Activated CD8-positive, alpha-beta memory T cell treated with anti-CD3 and anti-CD28 coated beads, Interleukin-2, amount 10 ng/mL, durations not matched to agents 7 days and 5 days (primary cell): ENCODE measurements at places on chromosomes 3 and 15.

- DNase-seq, result no peak
Measured at GRCh38 chr3:71201939-71202338, 381.6 kb downstream of the FOXP1 start.

- DNase-seq, result no peak
Measured at GRCh38 chr15:58731756-58732535, 17.6 kb downstream of the ADAM10 start.

GRCh38 chr15:96538491-96538890 lies 208.0 kb downstream of the NR2F2 start:
- DNase-seq, result no peak

GRCh38 chr3:106013971-106014370 lies 145.2 kb upstream of the CBLB start:
- no peak for DNase-seq

GRCh38 chr3:41464858-41465257 lies 265.6 kb downstream of the CTNNB1 start:
- no peak for DNase-seq

GRCh38 chr3:8579943-8580342 lies 64.7 kb downstream of the SSUH2 start:
- no peak for DNase-seq

GRCh38 chr3:138947495-138948121 lies 591 bp downstream of the FOXL2NB start:
- no peak for DNase-seq

DNA sequence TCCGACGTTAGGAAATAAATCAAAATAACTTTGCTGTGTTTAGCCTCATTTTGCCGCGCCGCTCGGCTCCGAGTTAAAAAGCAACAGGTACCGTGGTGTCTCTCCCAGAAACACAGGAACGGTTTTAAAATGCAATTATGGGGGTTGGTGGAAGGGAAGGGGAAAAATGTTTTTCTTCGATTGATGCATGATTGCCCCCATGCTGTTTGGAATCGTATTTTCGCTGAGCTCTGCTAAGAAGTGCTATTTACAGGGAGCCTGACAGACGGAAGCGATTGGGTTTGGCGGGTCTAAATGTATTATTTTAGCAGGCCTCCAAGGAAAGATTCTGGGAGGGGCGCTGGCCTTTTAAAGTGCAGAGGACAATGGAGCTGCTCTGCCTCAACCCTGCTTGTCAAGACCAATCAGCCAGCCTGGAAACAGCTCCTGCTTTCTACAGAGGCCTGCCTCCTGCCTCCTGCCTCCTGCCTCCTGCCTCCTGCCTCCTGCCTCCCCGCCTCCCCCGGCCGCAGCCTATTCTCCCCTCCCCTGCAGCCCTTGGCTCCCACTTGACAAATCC lies 156.7 kb upstream of the TLE3 start:
- no peak for DNase-seq

DNA sequence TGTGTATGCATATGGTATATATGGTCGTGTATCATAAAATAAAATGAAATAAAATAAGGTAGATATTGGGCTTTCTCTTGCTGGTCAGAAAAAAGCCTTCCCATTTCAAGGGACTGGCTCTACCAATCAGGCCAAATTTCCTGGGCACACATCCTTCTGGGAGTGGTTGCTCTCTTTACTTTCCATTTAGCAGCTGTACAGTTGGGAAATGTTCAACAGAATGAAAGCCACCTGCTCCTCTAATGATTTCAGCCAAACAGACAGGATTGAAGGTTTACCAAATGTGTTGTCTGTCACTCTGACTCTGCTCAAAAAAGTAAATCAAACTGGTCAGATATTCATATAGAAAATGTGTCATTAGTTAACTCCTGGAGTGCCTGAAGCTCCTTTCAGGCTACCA lies 380.4 kb downstream of the ROBO2 start:
- DNase-seq, result no peak

DNA sequence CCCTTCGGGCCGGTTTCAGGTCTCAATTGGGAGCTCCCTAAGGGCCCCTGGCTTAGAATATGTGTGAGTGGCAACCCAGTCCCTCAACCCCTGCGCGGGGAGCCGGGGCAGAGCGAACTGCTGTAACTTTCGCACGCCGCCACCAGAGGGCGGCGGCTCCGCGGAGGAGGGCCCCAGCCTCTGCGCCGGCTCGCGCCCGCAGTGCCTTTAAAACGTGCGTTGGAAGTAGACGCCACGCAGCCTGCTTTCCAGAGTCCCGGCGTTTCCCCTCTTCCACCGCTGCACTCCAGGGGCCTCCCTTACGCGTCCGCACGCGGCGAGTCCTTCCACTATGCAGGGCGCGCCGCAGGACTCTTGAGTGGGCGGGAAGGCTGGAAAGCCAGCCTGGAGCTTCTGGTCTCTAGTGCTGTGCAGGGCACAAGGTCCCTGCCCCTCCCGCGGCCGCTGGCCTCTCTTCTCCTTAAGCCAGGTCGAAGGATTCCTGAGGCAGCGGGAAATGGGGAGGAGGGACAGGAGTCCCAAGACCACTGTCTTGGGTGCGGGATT lies 23.7 kb upstream of the RNU6-1 start:
- DNase-seq, result peak; percentile 74

GRCh38 chr3:179186426-179186825 lies 38.3 kb downstream of the PIK3CA start:
- no peak for DNase-seq

DNA sequence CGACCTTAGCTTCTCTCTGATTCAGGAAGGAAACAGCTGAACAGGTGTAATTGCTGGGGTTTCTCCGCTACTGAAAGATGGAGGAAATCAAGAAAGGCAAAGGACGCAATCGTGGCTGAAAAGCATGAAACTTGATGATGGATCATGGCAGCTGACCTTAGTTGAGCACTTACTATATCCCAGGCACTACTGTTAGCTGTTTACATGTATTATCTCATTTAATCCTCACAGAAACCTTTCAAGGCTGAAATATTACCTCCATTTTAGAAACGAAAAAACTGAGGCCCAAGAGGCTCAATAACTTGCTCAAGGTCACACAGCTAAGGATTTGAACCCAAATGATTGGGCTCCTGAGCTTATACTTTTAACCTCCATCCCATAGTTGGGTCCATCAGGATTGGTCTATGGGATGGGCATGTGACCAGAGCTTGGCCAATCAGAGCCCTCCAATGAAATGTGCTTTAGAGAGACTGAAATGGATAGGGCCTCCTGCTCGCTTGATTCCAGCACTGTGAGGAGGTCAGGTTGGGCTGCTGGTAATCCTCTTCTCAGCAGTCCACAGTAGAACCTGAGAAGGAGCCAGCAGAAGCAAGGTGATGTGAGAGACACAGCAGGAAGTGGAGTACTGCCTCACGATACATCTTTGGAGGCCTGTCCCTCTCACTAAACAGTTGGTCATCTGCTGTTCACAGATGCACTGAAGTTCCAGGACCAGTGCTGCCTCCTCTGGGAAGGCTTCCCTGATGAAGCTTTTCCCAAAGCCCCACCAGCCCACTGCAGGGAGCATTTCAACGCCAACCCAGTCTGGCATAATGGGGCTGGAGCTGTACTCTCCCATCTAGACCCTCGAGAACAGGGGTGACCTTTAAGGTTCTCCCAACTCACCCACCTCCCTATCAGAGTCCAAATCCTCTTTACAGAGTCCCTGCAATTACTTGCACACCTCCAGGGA lies 10.4 kb downstream of the CLN6 start:
- no peak for DNase-seq

DNA sequence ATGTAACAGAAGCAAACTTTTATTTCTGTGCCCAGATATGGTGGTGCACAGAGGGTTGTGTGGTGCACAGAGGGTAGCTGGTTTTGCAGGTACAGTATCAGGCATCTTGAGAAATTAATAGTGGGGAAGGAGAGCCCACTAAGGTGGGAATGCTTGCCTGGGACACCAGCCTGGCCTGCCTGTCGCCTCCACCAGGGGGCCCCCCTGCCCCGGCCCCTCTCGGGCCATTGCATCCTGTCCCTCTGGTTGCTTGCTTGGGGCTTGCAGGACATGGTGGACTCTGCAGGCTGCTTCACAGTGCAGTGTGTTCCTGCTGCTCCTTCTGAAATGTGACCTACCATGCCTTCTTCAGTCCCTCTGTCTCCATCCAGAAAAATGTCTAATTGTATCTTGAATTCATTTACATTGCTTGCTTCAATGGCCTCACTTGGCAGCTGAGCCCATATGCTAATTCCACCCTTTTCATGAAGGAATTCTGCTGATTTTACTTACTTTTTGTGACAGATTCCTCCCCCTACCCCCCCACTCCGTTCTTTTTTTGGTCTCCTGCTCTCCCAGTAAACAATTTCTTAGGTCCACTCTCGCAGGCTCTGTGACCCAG lies 73.6 kb downstream of the EEFSEC start:
- no peak for DNase-seq

DNA sequence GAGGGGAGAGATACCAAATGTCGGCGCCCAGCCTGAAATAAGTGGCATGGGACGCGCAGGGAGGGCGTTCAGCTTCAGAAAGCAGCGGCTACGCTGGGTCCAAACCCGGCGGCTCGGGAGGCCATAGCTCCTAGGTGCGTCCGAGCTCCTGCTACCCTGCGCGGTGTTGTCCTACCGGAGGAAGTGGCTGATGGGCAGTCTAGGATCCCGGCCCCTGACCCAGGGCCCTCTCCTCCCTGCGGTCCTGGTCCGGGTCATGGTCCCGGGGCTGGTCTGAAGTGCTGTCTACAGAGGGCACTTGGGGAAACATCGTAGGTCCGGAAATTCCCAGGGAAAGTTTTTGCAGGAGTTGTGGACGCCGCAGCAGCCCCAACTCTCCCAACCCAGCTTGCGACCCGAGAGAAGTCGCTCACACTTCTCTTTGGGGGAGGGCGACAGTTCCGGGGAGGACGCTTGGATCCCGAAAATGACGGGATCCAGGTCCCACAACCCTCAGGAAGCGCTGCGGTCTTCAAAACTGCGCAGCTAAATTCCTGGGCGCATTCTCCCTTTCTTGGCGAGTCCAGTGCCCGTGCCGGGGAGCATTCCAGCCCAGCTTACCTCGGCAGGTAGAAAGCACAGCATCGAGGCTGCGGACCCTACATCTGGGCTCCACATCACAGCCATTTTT lies 9.1 kb upstream of the FOXB1 start:
- no peak for DNase-seq

DNA sequence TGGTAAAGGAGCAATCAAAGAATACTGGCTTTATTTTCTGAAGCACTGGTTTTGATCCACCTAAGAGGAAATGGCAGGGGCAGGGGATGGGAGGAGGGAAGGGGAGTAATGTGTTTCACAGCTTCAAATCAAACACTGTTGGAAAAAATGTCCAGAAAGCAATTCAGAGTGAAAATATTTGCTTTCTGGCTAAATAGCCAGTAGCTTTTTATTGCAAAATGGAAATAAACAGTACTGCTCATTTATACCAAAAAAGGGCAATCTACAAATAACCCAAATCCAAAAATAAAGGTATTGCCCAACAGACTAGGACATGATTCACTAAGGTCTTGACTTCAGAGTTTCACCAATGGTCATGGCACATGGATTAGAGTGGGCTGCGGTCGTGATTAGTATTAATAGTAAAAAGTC lies 279.3 kb upstream of the THBS1 start:
- no peak for DNase-seq

GRCh38 chr3:196670339-196670738 lies 30.8 kb downstream of the NRROS start:
- no peak for DNase-seq

GRCh38 chr3:108404368-108404767 lies 106.0 kb downstream of the MYH15 start:
- DNase-seq, result no peak

GRCh38 chr3:169564883-169565282 lies 98.6 kb downstream of the MECOM start:
- DNase-seq, result no peak

GRCh38 chr3:45832699-45833098 lies 9.2 kb downstream of the LZTFL1 start:
- DNase-seq, result no peak

- DNase-seq, result no peak
Measured at GRCh38 chr3:169847896-169848295, 21.8 kb downstream of the LRRC31 start.

GRCh38 chr3:94362393-94362792 lies 299.5 kb downstream of the NSUN3 start:
- no peak for DNase-seq

DNA sequence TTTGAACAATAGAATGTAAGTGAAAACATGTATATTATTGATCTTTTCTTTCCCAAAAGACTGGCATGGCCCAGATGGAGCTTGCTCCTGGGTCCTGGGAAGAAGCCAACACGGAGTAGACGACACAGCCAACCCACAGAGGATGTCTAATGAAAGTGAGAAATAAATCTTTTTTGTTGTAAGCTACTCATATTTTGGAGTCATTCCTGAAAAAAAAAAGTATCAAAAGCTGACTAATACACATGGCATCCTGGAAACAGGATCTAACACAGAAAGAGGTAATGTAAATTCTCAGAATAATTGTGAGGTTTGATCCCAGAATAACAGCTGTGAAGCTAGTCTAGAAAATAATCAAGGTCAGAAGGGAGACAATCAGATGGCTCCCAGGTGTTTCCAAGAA lies 12.6 kb upstream of the FRMD5 start:
- DNase-seq, result no peak

- no peak for DNase-seq
Measured at GRCh38 chr3:78791753-78792152, 976.0 kb downstream of the ROBO1 start.

GRCh38 chr3:27451251-27451650 lies 32.9 kb downstream of the SLC4A7 start:
- no peak for DNase-seq

DNA sequence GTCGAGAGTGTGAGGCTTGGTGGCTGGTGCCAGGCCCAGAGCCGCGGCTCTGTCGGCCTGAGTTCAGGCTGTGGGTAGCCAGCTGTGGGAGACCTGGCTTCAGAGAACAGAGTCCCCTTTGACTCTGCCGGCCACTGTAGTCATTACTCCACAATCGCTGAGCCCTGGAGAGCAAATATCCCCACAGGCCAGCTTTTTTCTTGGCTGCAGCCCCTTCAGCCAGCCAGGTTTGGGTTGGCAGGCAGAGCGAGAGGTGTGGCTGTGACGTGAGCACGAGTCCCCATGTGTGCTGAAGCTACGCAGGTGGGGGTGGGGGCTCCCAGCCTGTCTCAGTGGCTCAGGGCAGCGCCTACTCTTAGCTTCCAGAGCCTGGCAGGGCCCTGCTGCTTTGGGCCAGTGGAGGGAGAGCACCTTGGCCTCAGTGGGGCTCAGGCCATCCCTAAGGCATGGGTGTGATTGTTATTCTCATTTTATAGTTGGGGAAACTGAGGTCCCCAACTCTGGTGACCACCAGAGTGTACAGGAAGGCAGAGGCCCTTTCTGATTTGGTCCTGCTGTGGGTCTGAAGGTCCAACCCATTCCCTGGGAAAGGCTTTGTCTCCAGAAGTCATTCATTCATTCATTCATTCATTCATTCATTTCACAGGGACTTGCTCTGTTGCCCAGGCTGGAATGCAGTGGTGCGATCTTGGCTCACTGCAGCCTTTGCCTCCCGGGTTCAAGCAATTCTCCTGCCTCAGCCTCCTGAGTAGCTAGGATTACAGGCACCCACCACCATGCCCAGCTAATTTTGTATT lies 45.7 kb upstream of the LCTL start:
- DNase-seq, result no peak

DNA sequence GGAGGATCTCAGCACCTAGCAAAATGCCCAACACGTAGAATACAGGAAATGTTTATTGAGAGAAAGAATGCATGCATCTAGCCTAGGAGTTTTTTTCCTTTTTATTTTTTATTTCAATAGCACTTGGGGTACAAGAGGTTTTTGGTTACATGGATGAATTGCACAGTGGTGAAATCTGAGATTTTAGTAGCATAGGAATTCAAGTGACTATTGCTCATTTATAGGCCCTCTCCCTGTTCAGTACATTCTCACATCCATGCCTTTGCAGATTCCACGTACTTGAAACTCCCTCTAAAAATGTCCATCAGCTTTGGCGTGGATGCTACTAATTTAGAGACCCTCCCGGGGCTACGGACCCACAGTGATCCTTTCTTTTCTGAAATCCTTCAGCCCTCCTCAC lies 61.7 kb upstream of the PIAS1 start:
- no peak for DNase-seq
